ENCODE measurements at places on chromosomes 11 and 22. TPM values are rescaled to one million over a fixed set of nuclear protein-coding genes. Genes with fewer than 3 reads are reported as not detected.

ASCL2 gene
- 0.53 TPM for total RNA-seq

SLC29A2 gene
- total RNA-seq, result 10.1 TPM

DNA sequence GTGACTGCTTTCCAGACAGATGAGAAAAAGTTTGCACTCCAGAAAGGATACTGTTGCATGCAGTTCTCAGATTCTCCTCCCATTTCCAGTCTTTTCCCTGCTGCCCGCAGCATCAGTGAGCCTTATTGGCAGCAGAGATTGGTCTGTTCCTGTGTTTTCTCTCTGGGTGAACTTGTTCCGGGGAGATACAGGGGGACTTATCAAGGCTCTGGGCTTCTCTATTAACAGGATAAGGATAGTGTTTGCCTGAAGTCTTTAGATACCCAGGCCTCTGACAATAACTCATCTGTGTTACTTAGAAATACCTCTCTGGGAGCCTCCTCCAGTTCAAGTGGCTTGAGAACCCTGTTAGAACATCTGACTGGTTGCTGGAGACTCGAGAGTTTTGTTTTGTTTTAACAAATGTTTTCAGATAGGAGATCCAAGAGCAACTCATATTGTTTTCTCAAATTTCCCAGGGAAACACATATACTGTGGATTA, 154.7 kb downstream of the BLID start:
- H3K4me3 ChIP-seq, result no peak overlapping the region
- peak overlapping the region; percentile 78 for H3K27ac ChIP-seq
- peak; percentile 67 for DNase-seq
- H3K4me1 ChIP-seq, result peaks cover 9% of the 10 kb centered on the region
- H3K36me3 ChIP-seq, result no peaks in the 10 kb centered on the region

DNA sequence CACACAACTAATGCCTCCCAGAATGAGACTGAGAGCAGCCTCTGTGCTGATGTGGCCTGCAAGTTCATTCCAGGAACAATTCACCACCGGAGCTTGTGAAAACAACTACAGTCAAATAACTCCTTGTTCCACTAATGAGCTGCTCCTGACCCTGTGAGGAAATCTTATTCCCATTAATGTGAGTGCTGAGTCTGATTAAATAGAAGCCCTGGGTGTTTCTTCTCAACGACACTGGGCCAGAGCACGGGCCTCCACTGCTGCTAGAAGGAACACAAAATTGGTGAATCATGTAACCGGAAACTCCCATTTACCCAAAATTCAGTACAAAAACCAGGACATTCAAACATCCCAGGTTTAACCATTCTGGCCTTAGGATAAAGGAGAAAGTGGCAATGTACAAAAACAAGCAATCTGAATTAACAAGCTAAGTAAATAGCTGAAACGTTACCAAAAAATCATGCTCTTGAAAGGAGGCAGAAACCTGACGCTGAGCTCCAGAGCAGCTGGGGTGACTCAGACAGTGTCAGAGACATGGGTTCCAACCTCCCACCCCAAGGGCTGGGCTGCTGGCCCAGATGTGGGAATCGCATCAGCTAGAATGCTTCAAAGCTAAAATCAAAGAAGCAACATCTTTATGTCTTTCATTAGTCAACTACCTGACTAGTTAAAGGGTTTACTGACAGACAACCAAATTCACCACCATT, 26.7 kb downstream of the SERGEF start:
- H3K4me3 ChIP-seq, result no peak overlapping the region
- DNase-seq, result no peak
- peaks cover 2% of the 10 kb centered on the region for H3K36me3 ChIP-seq
- H3K27me3 ChIP-seq, result no peaks in the 10 kb centered on the region

DNA sequence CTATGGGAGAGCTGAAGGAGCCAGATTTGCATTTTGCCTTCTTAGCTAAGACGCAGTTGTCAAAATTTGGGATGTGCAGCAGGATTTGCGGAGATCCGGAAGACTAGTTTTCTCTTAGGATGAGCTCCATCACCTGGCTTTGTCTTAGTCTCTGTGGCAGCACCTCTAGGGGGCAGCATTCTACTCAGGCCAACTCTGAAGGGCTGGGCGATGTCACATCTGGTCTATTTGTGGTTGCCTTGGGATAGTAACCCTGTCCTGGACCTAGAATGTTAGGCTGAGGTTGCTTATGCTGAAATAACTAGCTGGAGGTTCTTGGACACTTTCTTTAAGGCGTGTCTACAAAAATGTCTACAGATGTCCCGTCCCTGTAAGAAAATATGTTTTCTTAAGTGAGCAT, 116.2 kb downstream of the FAT3 start:
- no peak overlapping the region for H3K4me3 ChIP-seq
- no peaks in the 10 kb centered on the region for H3K27me3 ChIP-seq
- DNase-seq, result no peak
- no peaks in the 10 kb centered on the region for H3K36me3 ChIP-seq
- no peak overlapping the region for H3K27ac ChIP-seq
- H3K4me1 ChIP-seq, result no peaks in the 10 kb centered on the region

- no peaks in the 10 kb centered on the region for H3K27me3 ChIP-seq
- DNase-seq, result no peak
- H3K4me3 ChIP-seq, result no peak overlapping the region
- H3K36me3 ChIP-seq, result peaks cover 7% of the 10 kb centered on the region
These were observed 11.8 kb downstream of the TBC1D10A start for GRCh38 chr22:30314915-30315314.

ARHGAP8 gene
- 1.1 TPM for total RNA-seq

DNA sequence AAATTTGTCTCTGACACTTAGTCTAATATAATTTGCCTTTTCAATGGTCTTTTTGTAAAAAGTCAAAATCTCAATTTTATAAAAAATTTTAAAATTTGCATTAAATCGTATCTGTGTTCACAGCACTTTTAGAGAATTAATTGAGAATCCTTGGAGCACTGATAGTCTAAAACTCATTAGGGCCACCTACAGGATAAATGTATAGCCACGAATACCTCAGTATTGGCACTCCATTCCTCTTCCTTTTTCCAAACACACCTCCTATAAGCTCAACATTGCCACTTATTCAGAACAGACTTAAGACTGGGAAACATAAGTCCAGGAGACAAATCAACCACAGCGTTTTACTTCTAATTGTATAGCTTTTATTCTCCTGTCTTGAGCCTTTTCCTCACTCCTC, 776.0 kb upstream of the ARHGAP42 start:
- no peaks in the 10 kb centered on the region for H3K4me1 ChIP-seq
- H3K27me3 ChIP-seq, result no peaks in the 10 kb centered on the region

DNA sequence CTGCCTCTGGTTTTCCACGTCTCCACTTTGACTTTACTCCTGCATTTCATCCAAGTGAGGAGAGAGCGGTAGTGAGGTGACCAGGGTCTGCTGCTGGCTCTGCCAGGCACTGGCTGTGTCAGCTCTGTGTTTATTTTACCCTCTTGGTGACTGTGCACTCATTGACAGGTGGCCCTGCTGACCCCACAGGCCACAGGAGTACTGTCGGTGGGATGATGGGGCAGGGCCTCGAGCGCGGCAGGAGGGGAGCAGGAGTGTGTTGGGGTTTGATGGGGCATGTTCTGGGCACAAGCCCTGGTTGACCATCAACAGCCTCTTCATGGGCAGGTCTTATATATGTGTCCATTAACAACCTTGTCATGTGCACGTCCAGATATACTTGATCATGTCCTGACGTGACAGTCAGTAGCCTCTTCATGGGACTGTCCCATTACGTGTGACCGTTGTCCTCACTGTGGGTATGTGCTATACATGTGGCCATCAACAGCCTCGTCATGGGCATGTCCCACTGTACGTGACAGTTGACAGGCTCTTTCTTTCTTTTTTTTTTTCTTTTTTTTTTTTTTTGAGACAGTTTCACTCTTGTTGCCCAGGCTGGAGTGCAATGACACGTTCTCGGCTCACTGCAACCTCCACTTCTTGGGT, 31.4 kb upstream of the ACR start:
- H3K27me3 ChIP-seq, result no peaks in the 10 kb centered on the region
- no peak overlapping the region for H3K4me3 ChIP-seq
- H3K4me1 ChIP-seq, result peaks cover 5% of the 10 kb centered on the region
- peaks cover 6% of the 10 kb centered on the region for H3K36me3 ChIP-seq
- no peak for DNase-seq

DNA sequence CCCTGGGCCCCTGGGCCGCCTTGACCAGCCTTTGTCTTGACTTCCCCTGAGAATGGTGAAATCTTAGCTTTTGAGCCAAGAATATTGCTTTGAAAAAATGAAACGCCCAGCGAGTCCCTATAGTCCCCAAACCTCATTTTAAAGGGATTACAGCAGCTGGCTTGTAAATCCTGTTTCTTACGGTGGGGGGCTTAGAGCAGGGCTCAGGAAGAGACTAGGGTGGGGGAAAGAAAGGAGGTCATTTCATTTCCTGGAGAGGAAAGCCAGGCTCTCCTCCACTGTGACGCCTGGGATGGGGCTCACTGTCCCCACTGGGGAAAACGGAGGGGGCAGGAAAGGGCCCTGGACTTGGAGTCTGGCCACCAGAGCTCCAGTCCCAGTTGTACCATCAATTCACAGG, 72.2 kb upstream of the ALX4 start:
- H3K4me1 ChIP-seq, result peaks cover 6% of the 10 kb centered on the region
- peaks cover 20% of the 10 kb centered on the region for H3K27me3 ChIP-seq
- DNase-seq, result no peak
- H3K27ac ChIP-seq, result no peak overlapping the region
- H3K36me3 ChIP-seq, result no peaks in the 10 kb centered on the region

SAA1 gene
- total RNA-seq, result not detected

CRY2 gene
- total RNA-seq, result 28.3 TPM

IGLL1 gene
- 0.13 TPM for total RNA-seq

DNA sequence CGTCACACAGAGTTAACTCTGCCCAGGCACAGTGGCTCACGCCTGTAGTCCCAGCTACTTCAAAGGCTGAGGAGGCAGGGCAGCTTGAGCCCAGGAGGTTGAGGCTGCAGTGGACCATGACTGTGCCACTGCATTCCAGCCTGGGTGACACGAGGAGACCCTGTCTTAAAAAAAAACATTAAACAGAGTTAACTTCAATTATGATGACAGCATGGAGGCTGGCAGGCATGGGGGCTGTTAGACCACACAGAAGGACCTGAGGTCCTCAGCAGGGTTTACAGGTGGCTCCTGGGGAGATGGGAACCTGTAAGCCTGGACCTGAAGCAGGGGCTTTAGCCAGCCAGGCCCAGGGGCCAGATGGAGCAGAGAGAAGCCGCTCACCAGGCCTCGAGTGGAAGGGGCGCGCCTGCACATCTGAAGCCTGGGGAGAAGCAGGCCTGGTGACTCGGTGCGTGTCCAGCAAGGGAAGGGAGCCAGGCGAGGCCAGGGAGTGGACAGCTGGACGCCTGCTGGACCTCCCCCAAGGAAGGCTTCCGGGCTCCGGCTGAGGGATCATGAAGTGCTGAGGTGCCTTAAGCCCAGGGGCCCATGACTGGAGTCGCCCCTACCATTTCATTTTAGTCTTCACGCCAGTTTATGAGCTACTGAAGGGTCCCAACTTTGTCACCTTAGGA, 25.3 kb downstream of the RPUSD4 start:
- no peak overlapping the region for H3K27ac ChIP-seq
- no peaks in the 10 kb centered on the region for H3K27me3 ChIP-seq
- peaks cover 26% of the 10 kb centered on the region for H3K36me3 ChIP-seq
- H3K4me1 ChIP-seq, result peaks cover 25% of the 10 kb centered on the region

- DNase-seq, result no peak
- H3K4me1 ChIP-seq, result no peaks in the 10 kb centered on the region
- H3K27me3 ChIP-seq, result no peaks in the 10 kb centered on the region
- no peak overlapping the region for H3K4me3 ChIP-seq
These were observed 51.8 kb downstream of the SYN3 start for GRCh38 chr22:33006220-33006954.

ACRV1 gene
- not detected for total RNA-seq

OR52H1 gene
- total RNA-seq, result 0.22 TPM

- H3K36me3 ChIP-seq, result no peaks in the 10 kb centered on the region
- DNase-seq, result peak; percentile 34
- no peaks in the 10 kb centered on the region for H3K4me1 ChIP-seq
- no peaks in the 10 kb centered on the region for H3K27me3 ChIP-seq
- H3K4me3 ChIP-seq, result no peak overlapping the region
- H3K27ac ChIP-seq, result no peak overlapping the region
These were observed 147.9 kb upstream of the LUZP2 start for GRCh38 chr11:24348908-24349307.

DNA sequence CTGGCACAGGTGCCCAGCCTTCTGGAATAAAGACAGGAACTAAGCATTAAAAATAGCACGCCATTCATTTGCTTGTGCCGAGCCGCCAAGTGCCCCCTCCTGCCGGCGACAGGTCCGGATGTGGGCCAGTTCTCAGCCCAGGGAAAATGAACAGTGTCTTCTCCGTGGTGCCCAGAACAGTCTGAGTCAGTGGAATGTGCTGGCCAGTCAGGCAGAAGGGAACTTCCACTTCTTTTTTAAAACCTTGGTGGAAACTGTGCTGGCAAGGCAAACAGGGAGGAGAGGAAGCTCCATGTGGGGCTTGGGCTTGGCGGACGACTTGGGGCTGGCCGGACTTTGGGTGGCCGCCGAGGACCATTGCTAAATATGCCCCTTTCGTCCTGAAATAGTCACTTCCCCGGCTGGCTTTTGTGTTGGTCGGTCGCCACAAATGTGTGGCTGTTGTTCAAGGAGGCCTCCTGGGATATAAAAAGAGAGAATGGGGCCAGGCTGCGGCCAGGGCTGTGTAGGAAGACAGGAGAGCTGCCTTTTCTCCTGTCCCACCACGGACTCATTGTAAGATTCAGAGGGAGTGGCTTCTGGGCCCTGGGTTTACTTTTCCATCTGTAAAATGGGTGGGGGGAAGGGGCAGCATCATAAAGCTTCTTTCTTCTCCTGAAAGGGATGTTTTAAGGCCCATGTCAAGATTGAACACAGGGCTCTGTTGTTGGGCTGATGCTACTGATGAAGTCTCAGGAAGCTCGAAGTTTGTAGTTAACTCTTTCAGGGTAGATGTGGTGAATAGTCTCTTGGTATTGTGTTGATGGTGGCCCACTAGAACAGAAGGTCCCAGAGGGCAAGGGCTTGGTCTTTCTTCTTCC, 101.0 kb downstream of the PTPRJ start:
- peaks cover 13% of the 10 kb centered on the region for H3K4me1 ChIP-seq
- H3K27me3 ChIP-seq, result peaks cover 6% of the 10 kb centered on the region
- no peaks in the 10 kb centered on the region for H3K36me3 ChIP-seq
- H3K27ac ChIP-seq, result peak overlapping the region; percentile 30
- DNase-seq, result peak; percentile 85
- no peak overlapping the region for H3K4me3 ChIP-seq

BDNF gene
- total RNA-seq, result 1.2 TPM

- H3K27me3 ChIP-seq, result no peaks in the 10 kb centered on the region
- H3K4me1 ChIP-seq, result no peaks in the 10 kb centered on the region
- peaks cover 23% of the 10 kb centered on the region for H3K36me3 ChIP-seq
- no peak overlapping the region for H3K27ac ChIP-seq
- no peak for DNase-seq
- no peak overlapping the region for H3K4me3 ChIP-seq
These were observed 42.6 kb downstream of the APLP2 start for GRCh38 chr11:130112071-130112830.

DNA sequence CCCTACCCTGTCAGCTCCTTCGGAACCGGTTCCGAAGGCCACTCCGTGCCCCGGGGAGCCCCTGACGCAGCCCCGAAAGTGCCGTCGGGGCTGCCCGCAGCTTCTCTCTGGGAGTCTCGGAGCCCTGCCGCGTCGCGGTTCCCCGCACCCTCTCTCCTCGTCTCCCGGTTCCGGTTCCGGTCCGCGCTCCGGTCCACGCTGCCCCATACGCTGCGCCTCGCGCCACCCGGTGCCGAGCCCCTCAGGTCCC, 618 bp downstream of the MTA2 start:
- peaks cover 44% of the 10 kb centered on the region for H3K36me3 ChIP-seq
- no peak for DNase-seq
- H3K4me3 ChIP-seq, result peak overlapping the region; percentile 97
- peaks cover 35% of the 10 kb centered on the region for H3K4me1 ChIP-seq
- peak overlapping the region; percentile 94 for H3K27ac ChIP-seq

GRCh38 chr11:86175626-86176025, 68.9 kb upstream of the EED start:
- DNase-seq, result no peak
- H3K4me1 ChIP-seq, result peaks cover 33% of the 10 kb centered on the region
- no peak overlapping the region for H3K27ac ChIP-seq

Measured in muscle of leg (tissue), 16 donors.